ENCODE measurements at places on chromosomes 7 and 10.

- no peak for DNase-seq
These were observed 7.8 kb upstream of the ANKRD2 start for GRCh38 chr10:97564776-97565175.

DNA sequence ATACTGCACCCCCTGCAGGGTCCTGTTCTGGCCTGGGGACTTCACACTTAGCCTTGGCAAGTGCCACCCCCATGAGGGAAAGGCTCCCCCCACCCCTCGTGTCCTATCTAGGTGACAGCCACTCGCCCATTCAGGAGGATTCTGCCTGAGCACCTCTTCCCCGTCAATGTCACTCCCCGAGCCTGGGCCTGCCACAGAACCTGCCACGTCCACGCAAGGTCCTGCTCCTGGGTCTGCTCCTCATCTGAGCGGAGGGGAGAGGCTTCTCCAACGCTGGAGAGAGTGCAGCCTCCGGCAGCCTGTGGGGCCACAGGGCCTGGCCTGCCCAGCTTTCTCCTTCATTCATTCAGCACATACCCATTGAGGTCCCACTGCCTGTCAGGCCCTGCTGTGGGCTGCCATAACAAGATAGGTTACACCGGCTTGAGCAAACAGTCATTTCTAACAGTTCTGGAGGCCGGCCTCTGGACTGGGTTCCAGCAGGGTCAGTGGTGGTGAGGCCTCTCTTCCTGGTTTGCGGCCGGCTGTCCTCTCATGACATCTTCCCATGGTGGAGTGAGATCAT, 92.0 kb upstream of the RET start:
- no peak for DNase-seq

DNA sequence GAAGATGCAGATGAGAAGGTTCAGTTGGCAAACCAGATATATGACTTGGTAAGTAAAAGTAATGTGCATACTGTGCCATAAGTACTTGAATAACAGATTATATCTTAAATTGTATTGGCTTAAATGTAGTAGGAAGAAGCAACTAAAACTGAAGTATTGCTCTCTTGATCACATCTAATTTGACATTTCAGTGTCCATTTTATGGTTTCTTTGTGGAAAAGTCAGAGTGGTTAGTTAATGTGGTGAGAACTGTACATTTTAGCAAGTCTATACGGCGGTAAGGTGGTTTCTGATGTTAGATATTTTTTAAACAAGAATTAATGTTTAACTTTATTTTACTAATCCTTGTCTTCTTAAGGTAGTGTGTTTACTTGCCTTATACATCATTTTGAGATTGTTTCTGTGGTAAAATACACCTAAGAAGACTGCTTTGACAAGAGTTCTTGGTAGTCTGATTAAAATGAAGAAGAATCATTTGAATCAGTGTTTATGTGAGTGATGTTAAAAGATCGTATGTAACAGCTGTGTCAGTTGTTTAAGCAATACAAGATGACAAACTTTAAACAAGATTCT, 5.1 kb downstream of the ING3 start:
- DNase-seq = no peak

DNA sequence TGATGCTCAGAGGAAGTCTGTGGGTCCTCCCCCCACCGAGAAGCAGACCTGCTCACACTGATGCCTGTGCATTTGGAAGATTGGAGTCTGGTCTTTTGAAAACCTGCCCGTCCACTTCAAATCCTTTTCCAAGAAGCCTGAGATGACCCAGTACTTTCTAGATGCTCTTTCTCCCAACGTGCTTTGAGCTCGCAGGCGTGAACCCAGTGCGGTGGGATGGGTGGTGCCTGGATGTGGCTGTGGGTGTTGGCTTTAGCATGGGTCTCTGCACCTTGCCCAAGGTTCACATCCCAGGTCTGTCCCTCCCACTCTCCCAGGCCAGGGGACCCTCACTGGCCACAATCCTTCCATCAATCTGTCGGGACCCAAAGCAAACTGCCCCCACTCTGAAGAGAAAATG, 170.2 kb downstream of the ADARB2 start:
- no peak for DNase-seq

DNA sequence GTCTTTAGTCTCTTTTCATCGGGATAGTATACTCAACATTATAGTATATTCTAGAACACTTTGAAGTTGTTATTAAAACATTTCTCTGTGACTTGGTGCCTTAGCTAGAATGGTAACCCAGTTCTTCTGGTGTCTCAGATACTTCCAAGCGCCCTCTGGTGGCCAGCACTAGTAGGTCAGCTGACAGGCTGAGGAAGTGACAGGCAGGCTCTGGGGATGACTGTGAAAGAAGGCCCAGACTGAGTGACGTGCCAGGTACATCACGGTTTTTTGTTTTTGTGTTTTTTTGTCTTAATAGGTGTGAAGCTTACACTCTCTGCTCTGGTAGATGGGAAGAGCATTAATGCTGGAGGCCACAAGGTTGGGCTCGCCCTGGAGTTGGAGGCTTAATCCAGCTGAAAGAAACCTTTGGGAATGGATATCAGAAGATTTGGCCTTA, 5.1 kb downstream of the COMTD1 start:
- DNase-seq = peak; percentile 82

GRCh38 chr10:110244550-110244949, 37.1 kb downstream of the MXI1 start:
- DNase-seq = no peak

DNA sequence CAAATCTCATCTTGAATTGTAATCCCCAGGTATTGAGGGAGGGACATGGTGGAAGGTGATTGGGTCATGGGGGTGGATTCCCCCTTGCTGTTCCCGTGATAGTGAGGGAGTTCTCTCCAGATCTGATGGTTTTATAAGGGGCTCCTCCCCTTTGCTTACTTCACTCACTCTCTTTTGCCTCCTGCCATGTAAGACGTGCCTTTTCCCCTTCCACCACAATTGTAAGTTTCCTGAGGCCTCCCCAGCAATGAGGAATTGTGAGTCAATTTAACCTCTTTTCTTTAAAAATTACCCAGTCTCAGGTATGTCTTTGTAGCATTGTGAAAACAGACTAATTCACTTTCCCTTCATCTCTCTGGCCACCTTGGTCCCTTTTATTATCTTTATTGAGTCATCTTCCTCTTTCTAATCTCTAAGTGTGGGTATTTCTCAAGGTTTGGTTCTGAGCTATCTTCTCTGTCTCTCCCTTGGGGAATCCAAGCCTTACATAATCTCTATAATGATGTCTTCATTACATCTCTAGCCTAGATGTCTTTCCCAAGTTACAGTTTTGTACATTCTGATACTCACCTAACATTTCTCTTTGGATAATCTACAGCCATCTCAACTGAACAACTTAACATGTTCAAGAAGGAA, 99.1 kb upstream of the JCAD start:
- DNase-seq = no peak

- no peak for DNase-seq
These were observed 14.3 kb downstream of the SEMA3D start for GRCh38 chr7:85172530-85172941.

GRCh38 chr10:1499359-1499957, 237.9 kb downstream of the ADARB2 start:
- DNase-seq = no peak

DNA sequence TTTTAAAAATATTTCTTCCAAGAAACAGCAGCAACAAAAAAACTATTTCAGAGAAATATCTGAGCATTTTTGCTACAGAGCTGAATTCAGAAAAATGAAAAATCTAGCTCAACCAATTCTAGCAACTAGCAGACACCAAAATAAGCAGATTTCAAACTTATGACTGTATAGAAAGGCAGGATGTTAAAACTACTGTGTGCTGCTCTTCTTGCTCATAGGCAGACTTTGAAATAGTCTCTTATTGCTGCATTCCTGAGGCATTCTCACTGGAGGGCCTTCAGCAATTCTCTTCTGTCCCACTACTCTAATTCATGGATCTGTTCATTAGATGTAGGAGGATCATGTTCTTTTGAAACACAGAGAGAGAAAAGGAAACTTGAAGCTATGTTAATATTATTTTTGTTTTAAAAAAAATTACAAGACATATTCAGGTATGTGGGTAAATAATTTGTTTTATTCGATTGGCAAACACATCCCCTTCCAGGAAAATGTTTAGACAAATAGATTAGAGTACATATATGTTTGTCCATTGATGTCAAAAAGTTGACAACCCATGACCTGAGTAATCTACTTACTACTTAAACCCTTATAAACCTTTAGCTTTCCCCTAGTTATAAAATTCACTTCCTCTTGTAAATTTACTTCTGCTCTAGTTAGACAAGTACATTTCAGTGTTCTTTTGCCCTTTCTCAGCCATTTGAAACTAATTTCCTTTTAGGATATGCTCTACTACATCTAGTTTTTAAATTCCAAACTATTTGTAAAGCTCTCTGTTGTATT, 428.2 kb upstream of the POT1 start:
- no peak for DNase-seq

GRCh38 chr10:70616761-70617160, 14.2 kb upstream of the PRF1 start:
- DNase-seq = no peak

DNA sequence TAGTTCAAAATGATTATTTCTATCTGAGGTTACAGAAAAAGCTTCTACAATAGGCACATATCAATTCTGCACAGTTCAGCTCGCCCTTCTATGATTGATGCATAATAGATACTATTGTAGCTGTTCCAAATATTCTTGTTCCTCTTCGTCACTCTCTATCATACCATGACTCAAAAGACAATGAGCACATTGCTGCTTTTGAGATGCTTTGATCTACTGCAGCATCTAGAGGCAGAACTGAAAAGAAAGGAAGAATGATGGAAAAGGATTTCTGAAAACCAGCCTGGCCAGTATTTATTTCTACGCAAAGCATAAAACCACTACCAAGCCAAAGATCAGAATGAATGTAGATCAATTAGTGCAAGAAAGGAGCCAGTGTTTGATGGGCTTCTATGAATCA, 59.3 kb upstream of the PLXDC2 start:
- DNase-seq = no peak

- no peak for DNase-seq
These were observed 33.6 kb downstream of the NKX6-2 start for GRCh38 chr10:132752378-132752777.

- DNase-seq = no peak
These were observed 808 bp downstream of the C10orf71 start for GRCh38 chr10:49299816-49300139.

- DNase-seq = no peak
These were observed 257.8 kb upstream of the PCDH15 start for GRCh38 chr10:55058800-55059199.

DNA sequence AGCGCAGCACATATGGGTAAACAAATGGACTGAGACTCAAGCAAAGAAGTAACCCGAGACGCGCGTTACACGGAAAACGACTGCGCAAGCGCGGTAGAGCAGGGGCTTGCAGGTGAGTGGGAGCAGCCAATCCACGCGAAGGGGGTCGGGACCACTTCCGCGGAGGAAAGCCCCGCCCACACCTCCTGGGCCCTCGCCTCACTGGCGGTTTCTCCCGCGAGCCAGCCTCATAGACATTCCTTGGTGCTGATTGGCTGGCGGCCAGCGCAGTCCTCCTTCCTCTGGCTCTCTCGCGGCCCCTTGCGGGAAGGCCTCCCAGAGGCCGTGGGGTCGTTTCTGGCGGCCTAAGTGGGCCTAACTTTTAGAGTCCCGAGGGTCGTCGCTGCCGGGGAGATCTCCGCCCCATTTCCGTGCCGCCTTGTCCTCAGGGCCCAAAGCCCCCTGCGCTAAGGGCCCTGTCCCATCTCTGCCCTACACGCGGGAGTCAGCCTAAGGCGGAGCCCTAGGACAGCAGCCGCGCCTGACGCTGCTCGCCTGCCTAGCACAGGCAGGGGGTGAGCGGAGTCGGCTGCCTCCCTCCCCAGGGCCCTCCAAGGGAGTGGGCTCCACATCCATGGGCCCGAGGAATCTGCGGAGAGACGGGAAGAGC, 9.1 kb upstream of the FXYD4 start:
- peak; percentile 97 for DNase-seq

DNA sequence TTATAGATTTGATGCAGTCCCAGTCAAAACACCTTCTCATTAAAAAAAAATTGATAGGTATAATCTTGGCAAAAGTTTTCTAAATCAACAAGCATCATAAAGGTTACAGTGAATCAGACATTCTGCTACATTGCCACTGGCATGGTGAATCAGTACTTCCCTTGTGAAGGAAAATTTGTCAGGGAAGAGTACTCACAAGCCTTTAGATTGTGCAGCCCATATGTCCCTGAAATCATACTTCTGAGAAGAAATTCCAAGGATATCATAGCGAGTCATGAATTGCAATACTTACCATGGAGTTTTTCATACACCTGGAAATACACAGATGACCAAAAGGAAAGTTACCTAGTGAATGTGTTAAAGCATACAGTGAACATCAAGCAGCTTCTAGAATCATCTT, 17.2 kb downstream of the VSTM2A start:
- DNase-seq = no peak

DNA sequence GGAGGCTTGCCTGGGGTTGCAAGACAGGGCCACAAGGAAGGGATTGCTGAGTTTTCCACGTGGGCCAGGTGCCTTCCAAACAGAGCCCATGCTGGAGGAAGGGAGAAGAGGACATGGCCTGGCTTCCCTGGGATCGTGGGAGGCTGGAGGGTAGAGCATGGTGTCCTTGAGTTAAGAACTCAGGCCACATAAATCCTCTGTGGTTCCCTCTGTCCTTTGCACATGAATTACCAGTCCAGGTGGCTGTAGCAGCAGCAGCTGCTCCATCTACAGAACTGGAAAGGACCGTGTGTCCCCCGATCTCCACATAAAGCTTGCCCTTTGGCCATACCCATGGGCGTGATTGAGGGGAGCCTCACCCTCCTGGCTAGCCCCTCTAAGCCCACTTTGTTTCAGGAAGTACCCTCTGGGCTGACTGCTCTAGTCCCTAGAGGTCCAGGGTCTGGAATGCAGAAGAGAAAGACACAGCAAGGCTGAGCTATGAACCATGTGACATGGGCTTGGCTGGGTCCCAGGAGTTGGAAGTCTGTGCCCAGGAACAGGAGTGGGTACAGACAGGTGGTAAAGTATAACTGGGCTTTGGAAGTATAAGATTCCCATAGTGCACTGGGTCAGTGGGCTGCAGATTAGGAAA, 84.9 kb downstream of the C10orf105 start:
- no peak for DNase-seq

DNA sequence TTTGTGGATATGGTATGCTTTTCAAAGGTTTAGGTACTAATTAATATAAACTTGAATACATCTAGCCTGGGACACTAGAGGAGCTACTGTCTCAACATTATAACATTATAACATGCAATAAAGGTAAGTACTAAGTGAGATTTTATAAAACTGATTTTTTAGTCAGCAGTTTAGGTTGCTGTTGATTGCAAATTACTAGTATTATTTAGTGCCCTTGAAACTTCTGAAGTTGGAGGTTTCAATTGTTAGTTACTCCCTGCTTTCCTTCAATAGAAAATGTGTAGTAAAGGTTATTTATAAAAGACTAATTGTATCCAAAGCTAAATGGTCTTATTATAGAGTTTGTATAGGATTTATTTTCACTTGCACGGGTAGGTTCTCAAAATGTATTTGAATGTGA, 95.2 kb downstream of the POLL start:
- no peak for DNase-seq

- DNase-seq = no peak
These were observed 951.5 kb upstream of the C7orf33 start for GRCh38 chr7:147639037-147639436.

GRCh38 chr10:29130190-29130673, 158.6 kb upstream of the LYZL1 start:
- DNase-seq = no peak

GRCh38 chr7:1669954-1670893, at the start of gene ELFN1:
Gene ELFN1, plus strand, starts transcription at chr7:1670277. Its CDS starts 74,320 bp downstream, at chr7:1744597.
- no peak for DNase-seq

- DNase-seq = peak; percentile 67
These were observed 123.4 kb upstream of the ZNF746 start for GRCh38 chr7:149620961-149621360.

Measured in stimulated activated naive B cell treated with anti-CD40 and anti-IgM and Interleukin-4, amounts not matched to agents 10 μg/mL and 1 μg/mL and 100 μg/mL, for 72 hours (primary cell).